Activated CD4-positive, alpha-beta memory T cell treated with anti-CD3 and anti-CD28 coated beads for 36 hours (primary cell): ENCODE measurements at places on chromosomes 11 and 22. TPM values are rescaled to one million over a fixed set of nuclear protein-coding genes. Genes with fewer than 3 reads are reported as not detected.

GRCh38 chr11:126163074-126163700 is 48.3 kb downstream of the RPUSD4 start:
- no peak for DNase-seq

DNA sequence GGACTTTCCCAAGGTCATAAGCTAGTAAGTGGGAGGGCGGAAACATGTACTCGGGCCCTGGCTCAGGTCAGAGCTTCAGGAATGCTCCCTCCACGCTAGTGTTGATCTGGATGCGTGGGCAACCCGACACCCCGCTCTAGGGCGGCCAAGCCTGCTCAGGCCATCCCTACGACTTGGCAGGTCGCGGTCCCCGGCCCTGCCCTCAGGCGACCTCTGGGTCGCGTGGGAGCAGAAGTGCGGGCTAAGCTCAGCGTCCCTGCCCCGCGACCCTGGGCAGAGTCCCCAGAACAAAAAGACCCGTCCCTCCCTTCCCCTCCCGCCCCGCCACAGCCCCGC is 781 bp upstream of the TEF start:
- no peak for DNase-seq

The SGSM1 gene
- 0.29 TPM for total RNA-seq

GRCh38 chr22:37496651-37497050 is 10.5 kb upstream of the MFNG start:
- no peak for DNase-seq

DNA sequence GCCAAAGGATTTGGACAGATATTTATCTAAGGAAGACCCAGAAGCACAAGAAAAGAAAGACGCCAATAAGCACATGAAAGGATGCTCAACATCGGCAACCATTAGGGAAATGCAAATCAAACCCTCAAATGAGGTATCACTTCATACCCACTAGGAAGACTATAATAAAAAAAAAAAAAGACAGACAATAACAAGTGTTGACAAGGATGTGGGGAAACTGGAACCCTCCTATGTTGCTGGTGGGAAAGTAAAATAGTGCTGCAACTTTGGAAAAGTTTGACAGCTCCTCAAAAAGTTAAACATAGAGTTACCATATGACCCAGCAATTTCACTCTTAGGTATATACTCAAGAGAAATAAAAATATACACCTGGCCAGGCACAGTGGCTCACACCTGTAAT is 47.0 kb downstream of the MICAL3 start:
- no peak for DNase-seq

- DNase-seq, result no peak
Measured at GRCh38 chr22:41504397-41504796, 35.5 kb downstream of the ACO2 start.

- no peak for DNase-seq
Measured at GRCh38 chr22:33854724-33855123, 65.6 kb downstream of the LARGE1 start.

GRCh38 chr22:46029574-46030200 is 52.7 kb upstream of the WNT7B start:
- no peak for DNase-seq

GRCh38 chr11:843818-844692 is 1.4 kb downstream of the TSPAN4 start:
- DNase-seq, result peak; percentile 32

The PAMR1 gene
- total RNA-seq, result not detected

DNA sequence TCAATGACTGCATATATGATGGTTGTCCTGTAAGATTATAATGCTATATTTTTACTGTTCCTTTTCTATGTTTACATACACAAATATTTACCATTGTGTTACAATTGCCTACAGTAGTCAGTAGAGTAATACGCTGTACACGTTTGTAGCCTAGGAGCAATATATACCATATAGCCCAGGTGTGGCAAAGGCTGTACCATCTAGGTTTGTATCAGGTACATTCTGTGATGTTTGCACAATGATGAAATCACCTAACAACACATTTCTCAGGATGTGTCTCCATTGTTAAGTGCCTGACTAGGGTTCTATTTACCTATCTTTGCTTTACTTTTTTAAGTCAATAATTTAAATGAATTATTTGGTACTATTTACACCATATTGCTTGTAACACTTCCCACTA is 21.9 kb downstream of the PRR5L start:
- no peak for DNase-seq

- DNase-seq, result no peak
Measured at GRCh38 chr22:38078046-38078840, 5.7 kb downstream of the SLC16A8 start.

The PYGM gene
- total RNA-seq, result 1.6 TPM

The DEUP1 gene
- total RNA-seq, result not detected

The CRYAB gene
- total RNA-seq, result not detected
